Activated CD4-positive, alpha-beta T cell treated with anti-CD3 and anti-CD28 coated beads, Interleukin-2, amount 10 ng/mL, durations not matched to agents 7 days and 5 days (primary cell): ENCODE measurements at places on chromosomes 4 and X.

DNA sequence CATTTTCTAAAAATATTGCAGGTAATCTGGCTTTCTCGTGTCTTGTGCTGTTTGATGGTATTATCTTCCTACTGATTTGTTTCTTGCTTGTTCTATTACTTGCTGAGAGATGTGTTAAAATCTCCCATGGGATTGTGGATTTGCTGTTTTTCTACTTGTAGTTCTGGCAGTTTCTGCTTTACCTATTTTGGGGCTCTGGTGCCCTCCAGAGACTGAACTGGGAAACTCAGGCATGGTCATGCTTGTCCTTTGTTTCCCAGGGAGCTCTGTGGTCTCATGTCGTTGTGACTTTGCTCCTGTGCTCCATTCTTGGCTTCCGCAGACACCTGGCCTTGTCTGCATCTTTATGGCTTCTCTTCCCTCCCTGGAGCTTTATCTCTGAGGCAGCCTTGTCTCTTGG lies 39.5 kb downstream of the NSD2 start:
- H3K27me3 ChIP-seq: no peaks in the 10 kb centered on the region
- peak; percentile 38 for DNase-seq
- peak overlapping the region; percentile 1 for H3K27ac ChIP-seq
- H3K4me3 ChIP-seq: no peak overlapping the region
- peaks cover 43% of the 10 kb centered on the region for H3K4me1 ChIP-seq

DNA sequence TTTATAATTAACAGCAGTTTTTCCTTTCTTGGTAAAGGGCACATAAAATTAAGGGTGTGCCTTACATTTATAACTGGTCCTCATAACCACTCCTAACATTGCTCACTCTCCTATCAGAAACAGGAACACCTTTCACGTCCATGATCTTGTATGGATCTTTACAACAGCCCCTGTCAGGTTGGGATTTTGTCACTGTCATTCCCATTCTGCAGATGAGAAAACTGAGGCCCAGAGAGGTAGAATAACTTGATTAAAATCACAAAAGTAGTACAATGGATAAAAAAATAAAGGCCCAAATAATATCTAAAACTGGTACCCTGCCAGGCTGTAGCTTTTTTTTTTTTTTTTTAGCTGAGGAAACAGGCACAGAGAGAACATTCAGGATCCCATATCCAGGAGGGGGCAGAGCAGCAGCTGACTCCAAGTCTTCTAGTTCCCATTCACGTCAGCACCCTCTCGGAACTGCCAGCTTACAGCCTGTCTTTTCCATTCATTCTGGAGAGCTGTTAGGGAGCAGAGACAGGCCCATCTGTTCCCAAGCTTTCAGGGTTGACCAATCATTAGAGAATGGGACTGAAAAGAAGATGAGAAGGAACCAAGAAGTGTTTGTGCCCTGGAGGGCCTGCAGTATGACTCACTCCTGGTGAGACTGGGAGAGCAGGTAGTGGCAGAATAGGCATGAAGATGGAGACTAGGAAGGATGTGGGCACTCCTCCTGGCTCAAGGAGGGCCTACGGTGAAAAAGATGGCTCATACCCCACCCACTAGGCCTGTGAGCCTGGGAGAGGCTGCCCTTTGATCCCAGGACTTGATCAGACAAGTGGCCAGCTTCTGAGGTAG lies 7.3 kb downstream of the SUV39H1 start:
- DNase-seq: no peak
- peaks cover 61% of the 10 kb centered on the region for H3K36me3 ChIP-seq
- no peaks in the 10 kb centered on the region for H3K27me3 ChIP-seq
- no peak overlapping the region for H3K4me3 ChIP-seq

GRCh38 chr4:83358410-83358809 lies 23.8 kb upstream of the HPSE start:
- peaks cover 3% of the 10 kb centered on the region for H3K36me3 ChIP-seq
- no peak overlapping the region for H3K4me3 ChIP-seq
- H3K27ac ChIP-seq: no peak overlapping the region
- DNase-seq: no peak

DNA sequence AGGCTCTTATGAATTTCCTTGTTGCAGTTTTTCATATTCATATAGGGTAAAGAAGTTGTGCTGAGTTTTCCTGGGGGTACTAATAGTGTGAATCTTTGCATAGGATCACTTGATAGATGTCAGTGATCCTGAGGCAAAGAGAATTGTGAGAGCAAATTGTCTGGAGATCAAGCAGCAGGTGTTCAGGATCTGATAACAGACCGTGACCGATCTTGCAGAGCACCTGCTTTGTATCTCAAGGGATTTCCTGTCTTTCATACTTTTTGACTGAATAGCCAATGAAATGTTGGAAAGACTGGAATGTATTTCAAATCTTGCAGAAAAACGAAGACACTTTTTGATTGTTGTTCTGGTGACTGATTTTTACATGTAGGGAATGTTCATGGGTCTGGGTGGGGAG lies 914.5 kb downstream of the STIM2 start:
- H3K4me1 ChIP-seq: no peaks in the 10 kb centered on the region
- H3K27me3 ChIP-seq: no peaks in the 10 kb centered on the region
- H3K36me3 ChIP-seq: no peaks in the 10 kb centered on the region
- DNase-seq: no peak

DNA sequence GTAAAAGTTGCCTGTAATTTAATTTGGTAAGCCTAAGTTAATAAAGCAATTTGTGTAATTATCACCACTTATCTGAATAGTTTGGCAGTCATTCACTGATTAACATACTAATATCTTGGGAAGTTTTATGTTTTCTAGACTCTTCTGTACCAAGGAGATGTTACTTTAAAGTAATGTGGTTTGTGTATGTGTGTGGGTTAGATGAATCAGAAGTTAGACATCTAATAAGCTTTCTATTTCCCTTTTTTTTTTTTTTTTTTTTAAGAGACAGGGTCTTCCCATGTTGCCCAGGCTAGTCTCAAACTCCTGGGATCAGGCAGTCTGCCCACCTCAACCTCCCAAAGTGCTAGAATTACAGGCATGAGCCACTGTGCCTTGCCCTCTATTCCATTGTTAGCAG lies 5.3 kb downstream of the SLAIN2 start:
- peaks cover 49% of the 10 kb centered on the region for H3K4me1 ChIP-seq
- no peak overlapping the region for H3K27ac ChIP-seq
- H3K36me3 ChIP-seq: peaks cover 13% of the 10 kb centered on the region
- H3K27me3 ChIP-seq: no peaks in the 10 kb centered on the region
- no peak for DNase-seq

- H3K27me3 ChIP-seq: no peaks in the 10 kb centered on the region
- H3K27ac ChIP-seq: no peak overlapping the region
- no peak overlapping the region for H3K4me3 ChIP-seq
Measured at GRCh38 chrX:103879339-103879738, 47.3 kb upstream of the RAB9B start.

GRCh38 chr4:73810191-73810590 lies 26.3 kb upstream of the CXCL6 start:
- no peak overlapping the region for H3K4me3 ChIP-seq
- peaks cover 6% of the 10 kb centered on the region for H3K4me1 ChIP-seq
- H3K27ac ChIP-seq: no peak overlapping the region
- H3K27me3 ChIP-seq: peaks cover 6% of the 10 kb centered on the region
- no peaks in the 10 kb centered on the region for H3K36me3 ChIP-seq
- no peak for DNase-seq
